ENCODE measurements at places on chromosomes 1 and 21.

DNA sequence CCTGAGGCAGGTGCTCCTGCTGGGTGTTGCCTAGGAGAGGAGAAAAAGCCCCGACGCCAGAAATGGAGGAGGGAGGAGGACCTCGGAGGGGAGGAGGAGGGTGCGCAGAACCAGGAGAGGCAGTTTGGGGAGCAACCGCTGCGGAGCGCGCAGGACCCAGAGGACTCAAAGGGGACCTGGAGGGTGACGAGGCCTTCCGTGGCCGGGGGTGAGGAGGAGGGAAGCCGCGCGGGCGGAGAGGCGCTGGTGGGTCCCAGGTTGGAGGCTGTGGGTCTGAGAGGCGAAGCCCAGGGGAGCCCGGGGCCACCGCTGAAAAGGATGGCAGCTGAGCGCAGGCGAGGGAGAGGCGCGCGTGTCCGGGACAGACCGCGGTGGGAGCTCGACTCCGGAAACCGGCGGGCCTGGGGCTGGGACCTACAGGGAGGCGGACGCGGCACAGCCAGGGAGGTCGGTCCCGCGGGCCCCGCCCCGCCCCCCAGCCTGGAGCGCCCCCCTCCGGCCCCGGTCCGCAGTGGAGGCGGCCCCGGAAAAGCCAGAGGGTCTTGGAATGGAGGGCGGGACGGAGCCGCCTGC, 15.1 kb downstream of the RNF223 start:
- peak; percentile 30 for DNase-seq

DNA sequence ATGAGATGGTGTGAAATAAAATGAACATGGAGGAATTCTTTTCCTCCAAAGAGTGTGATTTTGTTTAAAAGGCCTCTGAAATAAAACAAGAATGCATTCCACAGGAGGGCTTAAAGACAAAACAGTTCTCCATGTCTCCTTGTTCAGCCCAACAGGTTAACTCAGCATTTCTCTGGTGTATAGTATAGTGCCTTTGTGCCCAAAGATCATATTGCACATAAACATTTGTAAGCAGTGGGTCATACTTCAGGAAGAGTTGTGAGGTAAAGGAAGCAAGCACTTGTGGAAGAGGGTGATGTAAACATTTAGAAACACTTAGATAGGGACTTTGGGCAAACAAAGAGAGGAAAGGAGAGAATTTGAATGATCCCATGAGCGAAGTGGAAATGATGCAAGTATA, 433.9 kb downstream of the SIPA1L2 start:
- DNase-seq = no peak

- no peak for DNase-seq
Observed at GRCh38 chr1:71184410-71184809, 103.6 kb upstream of the ZRANB2 start.

DNA sequence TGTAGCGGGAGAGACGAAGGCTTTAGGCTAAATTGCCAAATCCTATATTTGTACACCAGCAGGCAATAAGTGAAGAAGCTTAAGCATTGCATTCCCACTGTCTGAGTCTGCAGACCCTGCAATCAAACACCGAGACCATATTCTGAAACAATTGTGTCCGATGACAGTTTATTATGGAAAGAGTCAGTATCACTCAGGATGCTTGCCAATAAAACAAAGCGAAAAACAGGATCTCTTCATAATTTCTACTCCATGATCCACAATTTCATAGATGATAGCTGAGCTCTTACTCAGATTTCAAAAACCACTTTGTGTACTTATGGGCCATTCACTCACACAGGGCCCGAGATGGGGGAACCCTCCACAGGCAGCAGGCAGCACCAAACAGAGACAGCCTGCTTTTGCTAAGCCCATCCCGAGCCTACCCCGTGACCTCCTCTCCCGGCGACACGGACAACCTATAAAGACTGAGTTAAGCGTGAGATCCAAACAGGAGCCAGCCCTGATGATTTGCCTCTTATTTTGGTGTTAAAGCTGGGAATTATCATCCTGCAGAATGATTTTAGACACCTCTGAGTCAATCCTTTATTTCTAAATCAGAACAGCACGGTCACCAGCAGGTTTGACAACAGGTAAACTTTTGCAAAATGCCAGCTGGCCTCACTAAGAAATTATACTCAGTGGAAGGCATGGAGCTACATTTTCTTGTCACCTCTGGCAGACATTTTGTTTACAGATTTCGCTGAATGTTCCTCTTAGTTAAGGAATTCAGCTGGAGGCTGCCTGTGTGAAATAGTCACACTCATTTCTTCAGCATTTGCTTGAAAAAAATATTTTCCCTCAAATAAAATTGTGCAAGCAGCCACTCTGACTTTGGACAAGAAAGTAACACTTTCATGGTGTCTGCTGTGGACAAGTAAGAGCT, 212.4 kb downstream of the GPATCH2 start:
- DNase-seq = no peak

GRCh38 chr1:217052626-217053025, 329.4 kb upstream of the ESRRG start:
- DNase-seq = no peak

DNA sequence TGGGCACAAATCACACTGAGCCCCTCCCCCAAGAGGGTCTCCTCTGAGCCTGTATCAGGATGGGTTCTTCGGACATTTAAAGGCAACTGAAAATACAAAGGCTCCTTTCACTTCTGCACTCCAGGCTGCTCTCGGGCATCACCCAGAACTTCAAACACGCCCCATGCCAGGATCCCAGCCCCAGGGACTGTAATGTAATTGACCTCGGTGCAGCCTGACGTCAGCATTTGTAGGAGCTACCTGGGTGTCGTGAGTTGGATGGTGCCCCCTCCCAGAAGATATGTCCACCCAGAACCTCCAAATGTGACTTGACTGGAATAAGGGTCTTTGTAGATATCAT, 95.2 kb downstream of the PSMG1 start:
- DNase-seq = no peak

DNA sequence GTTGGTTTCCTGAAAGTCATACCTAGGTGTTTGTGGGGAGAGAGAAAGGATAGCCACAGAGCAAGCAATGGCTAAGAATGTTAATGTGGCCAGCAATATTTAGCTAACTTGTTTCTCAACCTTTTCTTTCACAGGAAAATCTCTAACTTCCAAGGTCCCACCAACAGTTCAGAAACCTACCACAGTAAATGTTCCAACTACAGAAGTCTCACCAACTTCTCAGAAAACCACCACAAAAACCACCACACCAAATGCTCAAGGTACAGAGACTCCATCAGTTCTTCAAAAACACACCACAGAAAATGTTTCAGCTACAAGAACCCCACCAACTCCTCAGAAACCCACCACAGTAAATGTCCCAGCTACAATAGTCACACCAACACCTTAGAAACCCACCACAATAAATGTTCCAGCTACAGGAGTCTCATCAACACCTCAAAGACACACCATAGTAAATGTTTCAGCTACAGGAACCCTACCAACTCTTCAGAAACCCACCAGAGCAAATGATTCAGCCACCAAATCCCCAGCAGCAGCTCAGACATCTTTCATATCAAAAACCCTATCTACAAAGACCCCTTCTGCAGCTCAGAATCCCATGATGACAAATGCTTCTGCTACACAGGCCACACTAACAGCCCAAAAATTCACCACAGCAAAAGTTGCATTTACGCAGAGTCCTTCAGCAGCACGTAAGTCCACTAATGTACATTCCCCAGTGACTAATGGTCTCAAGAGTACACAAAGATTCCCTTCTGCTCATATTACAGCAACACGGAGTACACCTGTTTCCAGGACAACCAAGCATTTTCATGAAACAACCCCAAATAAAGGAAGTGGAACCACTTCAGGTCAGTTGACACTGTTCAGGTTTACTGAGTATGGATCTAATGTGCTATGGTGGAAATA, 15.3 kb downstream of the CD55 start:
- no peak for DNase-seq

DNA sequence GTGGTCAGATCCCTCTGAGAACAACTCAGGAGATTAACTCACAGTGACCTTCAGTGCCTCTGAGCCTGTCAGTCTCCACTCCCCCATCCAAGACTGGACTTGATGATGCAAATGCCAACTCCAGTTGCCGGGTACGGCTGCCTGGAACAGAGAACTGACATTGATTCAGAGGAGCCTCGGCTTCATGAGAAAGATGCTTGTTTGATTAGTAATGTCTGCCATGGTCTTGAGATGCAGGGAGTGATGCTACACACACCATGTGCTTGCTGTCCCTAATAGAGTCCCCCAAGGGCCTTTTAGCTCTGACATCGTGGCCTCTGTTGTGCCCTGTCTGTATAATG, 51.8 kb upstream of the LRP8 start:
- no peak for DNase-seq

DNA sequence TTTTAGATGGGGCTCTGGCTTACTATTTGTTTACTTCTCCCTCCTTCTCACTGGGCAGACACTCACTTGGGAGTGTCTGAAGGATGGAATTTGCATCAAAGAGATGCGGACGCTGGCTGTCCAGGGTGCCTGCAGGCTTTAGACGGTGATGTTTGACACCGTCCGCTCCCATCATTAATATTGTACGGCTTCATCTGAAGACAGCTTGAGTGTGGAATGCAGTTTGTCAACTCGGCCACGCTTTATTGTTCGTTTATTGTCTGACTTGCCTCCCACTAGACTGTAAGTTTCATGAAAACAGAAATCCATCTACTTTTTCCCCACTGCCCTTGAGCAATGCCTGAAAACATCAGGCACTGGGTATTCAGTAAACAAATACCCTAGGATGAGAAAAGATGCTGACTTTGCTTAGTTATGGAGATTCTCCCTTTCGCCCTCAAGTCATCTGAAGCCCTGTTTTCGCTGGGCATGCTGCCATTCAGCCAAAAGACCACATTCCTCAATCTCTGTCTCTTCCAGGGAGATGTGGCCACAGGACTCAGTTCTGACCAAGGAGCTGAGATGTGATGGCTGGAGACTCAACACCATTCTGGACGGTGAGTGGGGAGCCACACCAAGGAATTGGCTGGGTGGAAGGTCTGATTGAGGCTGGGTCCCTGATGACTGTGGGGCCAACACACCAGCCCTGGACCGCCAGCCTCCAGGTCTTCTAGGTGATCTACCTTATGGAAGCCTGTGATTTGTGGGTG, 87.6 kb downstream of the BCAR3 start:
- no peak for DNase-seq

All from NCI-H1105 (cell line).